Activated effector memory CD4-positive, alpha-beta T cell treated with Interleukin-2 at 50 U/mL for 16 hours (primary cell): ENCODE measurements at places on chromosomes 1 and 21.

- DNase-seq = peak; percentile 48
Measured at GRCh38 chr1:37473431-37474045, 842 bp upstream of the ZC3H12A start.

DNA sequence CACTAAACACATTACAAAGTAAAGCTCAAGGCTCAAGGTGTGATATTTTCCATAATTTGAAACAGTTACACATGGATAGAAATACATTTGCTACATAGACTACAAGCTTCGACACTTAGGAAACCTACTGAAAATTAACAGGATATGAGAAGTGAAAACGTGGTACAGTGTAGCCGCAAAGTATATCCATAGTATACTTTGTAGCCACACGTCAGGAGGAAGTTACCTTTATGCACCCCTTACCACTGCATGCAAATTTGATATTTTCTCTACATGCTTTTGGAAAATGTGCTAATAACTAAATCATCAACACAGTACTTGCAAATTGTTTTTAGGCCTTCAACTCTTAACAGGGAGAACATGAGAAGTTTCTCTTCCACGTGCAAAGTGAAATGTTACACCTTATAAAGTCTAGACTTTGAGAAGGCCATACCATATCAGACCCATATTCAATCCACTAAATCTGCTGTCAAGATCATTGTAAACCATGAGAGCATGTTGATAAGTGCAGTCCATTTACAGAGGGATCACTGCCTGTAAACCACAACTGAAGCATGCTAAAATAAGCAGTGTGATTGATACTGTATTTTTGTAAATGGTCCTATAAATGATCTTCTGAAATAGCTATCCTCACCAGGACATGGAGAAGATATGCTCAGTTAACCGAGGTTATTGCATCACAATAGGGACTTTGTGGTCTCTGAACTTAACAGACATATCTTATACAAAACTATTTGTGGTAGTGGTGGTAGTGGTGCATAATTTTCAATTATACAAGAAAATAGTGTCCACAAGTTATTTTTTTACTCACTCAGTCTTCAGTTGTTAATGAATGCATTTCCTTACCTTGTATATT, 64.7 kb downstream of the VAV3 start:
- no peak for DNase-seq

- DNase-seq = no peak
Measured at GRCh38 chr1:99347041-99347684, 82.9 kb downstream of the PLPPR4 start.

- DNase-seq = no peak
Measured at GRCh38 chr1:56107275-56107638, 472.1 kb downstream of the PLPP3 start.

DNA sequence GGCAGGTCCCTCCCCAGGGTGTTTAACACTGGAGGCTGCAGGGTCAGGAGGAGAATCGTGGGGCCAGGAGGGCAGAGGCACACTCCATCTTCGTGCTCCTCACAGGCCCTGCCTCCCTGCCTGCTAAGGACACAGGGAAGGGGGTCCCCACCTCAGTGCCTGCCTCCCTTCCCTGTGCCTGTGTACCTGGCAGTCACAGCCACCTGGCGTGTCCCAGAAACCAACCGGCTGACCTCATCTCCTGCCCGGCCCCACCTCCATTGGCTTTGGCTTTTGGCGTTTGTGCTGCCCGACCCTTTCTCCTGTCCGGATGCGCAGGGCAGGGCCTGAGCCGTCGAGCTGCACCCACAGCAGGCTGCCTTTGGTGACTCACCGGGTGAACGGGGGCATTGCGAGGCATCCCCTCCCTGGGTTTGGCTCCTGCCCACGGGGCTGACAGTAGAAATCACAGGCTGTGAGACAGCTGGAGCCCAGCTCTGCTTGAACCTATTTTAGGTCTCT, 623 bp upstream of the BGLAP start:
- no peak for DNase-seq

- no peak for DNase-seq
Measured at GRCh38 chr1:156390469-156391365, 21.7 kb downstream of the RHBG start.

DNA sequence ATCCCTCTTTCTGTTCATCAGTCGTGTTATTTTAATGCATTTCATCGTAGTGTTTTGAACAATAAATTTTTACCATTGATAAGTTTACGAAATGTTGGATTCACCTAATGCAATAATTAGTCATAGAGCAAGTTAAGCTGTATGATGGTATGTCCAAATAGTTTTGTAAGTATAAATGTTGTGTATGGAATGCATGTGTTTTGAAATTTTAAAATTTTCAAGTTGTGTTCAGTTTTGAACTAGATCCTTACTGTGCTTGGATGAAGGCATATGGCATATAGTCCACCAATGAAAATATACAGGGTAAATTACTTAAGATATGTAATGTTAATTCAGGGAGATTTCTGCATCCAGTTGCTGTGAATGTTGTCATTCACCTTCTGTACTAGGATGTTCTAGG, 2.3 kb downstream of the ZMYM4 start:
- no peak for DNase-seq

GRCh38 chr1:227215863-227216510, 102.3 kb downstream of the CDC42BPA start:
- no peak for DNase-seq

DNA sequence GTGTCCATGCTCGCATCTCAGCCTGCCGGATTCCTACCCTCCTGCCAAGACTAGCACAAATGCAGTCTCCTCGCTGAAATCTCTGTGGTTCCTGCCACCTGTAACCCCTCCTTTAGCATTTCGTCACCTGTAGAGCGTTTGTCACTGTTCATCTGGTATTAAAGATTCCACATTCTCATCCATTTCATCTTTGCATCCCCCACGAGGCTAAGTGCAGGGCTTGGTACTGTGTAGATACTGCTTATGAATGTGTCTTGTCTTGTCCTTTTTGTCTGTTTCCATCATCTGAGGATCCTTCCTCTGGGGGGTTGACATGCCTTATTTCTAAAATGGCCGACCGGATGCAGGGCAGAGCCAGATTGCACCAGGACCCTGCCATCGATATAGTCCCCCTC, 53.7 kb upstream of the DNAJC6 start:
- no peak for DNase-seq

DNA sequence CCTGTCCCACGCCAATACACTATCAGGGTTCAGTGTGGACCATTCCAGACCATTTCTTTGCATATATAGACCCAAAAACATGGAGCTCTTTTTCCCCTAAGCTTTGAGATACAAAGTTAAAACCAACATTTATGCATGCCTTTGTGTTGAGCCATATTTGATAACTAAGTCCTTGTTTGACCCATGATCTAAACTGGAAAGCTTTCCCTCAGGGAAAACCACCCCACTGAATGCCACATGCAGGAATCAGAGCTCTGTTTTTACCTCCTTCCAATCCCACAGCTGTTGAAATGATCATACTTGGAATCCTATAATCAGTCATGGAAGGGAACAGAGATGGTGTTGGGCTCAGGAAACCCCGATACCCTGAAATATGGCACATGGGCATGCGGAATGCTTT, 14.8 kb upstream of the SLC45A1 start:
- no peak for DNase-seq

DNA sequence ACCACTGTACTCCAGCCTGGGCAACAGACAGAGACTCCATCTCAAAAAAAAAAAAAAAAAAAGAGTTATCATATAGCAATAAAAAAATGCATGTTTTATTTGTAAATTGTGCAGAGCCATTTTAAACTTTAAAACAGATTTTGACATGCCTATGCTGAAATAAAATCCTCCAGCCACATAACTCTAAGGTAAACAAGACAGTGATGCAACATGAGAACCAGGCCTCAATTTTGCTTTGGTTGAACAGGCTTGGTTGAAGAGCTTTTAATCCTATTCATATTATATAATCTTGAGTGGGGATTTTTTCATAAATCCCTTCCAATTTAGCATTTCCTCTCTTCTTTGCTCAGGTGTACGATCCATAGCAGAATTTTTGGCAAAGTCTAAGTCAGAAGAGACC, 26.1 kb downstream of the ARMH1 start:
- DNase-seq = no peak

DNA sequence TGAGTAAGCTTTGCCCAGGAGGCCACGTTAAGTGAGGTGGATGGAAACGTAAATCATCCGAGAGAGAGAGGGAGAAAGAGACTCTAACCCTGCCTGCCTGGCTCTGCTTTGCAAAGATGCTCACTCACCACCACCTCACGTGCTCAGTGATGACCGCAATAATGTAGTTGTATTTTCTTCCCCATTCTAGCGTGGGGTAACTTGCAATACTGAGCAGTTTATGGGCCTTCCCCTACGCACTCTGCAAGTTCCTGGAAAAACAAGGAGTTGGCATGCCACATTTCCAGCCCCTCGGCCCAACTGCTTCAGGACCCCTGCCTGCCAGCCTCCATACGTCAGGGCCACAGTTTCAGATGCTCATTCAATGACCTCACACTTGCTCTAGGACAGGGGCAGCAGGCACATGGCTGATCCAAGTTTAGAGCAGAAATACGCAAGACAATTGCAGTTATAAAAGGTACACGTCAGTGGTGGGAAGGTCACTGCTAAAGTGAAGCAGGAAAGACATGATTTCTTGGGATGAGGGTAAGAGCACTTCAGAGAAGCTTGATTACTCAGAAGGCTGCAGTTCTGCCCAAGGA, 112.5 kb upstream of the RAB4A start:
- DNase-seq = no peak

GRCh38 chr1:197467881-197468280, 199.8 kb downstream of the CRB1 start:
- no peak for DNase-seq

- DNase-seq = no peak
Measured at GRCh38 chr1:205129447-205130029, 7.8 kb upstream of the RBBP5 start.

DNA sequence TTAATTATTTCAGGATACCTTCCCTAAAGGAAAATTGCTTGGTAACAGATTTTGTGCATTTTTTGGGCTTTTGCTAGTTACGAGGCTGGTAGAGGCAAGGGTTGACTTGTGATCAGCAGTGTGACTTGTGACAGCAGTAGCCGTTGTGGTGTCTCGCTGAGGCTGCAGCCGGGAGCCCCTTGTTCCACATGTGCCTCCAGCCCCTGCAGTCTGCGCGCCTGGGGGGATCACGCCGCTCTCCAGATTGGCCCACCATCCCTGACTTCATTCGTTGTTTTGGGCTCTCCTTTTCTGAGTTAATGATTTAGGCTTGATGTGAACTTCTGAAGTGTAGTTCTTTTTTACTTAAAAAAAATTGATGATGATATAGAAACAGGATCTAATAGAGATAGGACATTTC, 41.5 kb downstream of the TRAPPC10 start:
- DNase-seq = no peak

DNA sequence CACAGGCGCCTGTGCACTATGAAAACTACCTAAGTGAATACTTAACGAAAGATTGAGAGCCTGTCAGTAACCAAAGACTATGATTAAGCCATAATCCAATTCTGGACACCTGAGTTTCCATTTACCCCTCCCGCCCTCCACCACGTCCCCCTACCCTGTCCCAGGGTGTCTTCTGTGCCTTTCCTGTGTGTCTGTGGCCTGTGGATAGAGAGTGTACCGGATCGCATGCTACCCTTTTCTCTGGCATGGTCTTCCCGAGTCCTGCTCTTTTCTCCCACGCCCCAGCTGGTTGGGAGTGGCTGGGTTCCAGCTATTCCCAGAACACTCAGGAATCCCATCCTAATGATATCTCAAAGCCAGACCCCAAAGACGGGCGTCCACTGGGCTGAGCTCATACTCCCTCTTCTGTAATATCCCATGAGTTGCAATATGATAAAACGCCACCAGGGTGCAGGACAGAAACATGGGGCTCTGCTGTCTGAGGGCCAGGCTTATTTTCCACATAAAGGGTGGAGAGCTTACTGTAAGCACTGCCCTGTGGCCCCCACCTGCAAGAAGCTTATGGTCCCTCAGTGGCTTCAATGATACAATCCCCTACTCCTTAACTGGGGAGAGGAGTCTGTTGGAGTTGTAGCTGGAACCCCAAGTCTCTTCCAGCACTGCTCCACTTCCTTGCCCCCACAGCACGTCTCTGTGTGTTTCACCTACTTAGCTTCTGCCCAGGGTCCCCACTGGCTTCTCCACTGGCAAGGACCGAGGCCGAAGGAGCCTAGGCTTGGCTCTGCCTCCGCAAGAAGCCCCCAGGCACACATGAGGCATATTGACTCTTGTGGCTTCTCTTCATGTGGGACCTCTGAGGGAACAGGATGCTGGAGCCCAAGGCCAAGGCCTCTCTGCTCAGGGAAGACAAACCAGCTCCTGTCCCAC, 17.6 kb upstream of the ALX3 start:
- no peak for DNase-seq

- DNase-seq = no peak
Measured at GRCh38 chr1:81233591-81233990, 567.1 kb upstream of the ADGRL2 start.

- no peak for DNase-seq
Measured at GRCh38 chr1:39103328-39104157, 77.4 kb downstream of the NDUFS5 start.

DNA sequence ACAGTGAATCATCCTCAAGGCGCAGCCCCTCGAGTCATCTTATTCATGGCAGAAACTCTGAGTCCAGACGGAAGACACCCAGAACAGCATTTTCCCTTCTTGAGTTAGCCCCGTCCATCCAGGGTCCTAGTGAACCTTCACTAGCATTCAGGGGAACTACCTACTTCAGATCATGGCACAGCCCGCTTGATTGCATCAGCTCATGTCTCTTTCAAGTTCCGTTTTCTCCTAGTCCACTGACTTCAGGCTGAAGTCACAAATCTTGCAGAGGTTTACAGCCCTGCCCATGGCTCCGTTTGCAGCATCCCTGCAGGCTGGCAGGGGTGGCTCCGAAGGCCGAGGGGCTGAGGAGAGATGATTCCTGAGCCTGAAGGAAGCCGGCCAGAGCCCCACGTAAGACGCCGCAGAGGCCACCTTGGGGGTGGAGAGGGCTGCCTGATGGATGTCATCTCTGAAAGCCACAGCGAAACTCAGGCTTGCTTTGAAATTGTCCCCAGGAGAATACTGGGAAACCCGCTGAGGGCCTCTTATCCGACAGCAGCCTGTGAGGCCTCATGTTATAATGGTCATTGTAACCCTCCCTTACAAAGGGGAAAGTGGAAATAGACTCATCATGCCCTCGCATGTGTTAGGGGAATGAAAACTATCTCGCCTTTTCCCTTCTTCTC, 310.2 kb upstream of the AJAP1 start:
- DNase-seq = no peak

- no peak for DNase-seq
Measured at GRCh38 chr1:67886076-67886475, 52.8 kb upstream of the GNG12 start.

DNA sequence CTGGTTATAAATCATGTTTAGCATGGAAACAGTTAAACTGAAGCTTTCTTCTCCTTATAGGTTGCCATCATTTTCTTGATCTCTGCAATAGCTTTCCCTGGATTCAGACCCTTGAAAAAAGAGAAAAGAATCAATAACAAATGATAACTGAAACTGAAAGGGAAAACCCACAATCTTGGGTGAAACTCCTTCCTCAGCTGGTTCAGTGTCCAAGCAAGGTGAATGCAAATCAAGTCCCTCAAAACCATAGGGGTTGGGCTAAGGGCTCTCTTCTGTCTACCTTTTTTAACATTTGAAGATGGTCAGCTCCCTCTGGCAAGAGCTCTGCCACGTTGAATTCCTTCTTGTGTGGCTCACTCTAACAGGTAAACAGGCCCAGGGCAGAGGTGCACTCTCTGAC, 7.1 kb upstream of the ATP13A2 start:
- no peak for DNase-seq

- DNase-seq = no peak
Measured at GRCh38 chr1:34779526-34779925, 1.5 kb upstream of the GJB3 start.
